ENCODE measurements at places on chromosomes 7 and 10.

DNA sequence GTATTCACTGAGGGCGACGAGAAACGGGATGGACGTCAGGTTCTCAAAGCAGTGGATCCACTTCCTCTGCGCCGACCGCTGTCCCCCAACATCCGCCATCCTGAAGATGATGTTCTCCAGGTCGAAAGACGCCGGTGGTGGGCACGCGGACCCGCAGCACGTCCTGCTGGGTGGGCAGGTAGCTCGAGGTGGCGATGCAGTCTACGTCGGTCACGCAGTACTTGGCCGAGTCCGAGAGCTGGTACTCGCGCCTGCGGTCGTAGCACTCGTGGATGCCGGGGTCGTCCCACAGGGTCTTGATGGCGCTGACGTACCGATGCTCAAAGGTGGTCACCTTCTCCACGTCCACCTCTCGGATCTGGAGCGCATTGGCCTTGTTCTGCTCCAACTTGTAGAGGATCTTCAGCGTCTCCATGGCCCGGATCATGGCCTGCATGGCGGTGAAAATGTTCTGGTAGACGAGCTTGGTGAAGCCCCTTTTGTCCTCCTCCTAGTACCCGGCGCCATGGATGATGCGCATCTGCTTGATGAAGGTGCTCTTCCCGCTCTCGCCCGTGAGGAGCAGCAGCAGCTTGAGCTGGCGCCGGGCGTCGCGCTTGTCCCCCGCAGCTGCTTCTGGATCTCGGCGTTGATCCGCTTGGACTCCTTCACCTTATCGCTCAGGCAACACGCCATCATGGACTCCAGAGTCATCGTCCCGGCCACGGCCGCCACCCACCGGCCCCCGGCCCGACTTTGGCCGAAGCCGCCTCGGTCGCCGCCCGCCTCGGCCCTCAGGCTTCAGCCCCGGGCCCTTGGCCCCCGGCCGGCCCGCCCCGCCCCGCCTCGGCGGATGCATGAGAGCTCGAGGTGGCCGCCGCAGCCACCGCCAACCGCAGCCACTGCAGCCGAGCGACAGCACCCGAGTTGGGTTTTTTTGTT, 122.9 kb upstream of the KCTD7 start:
- no peak for DNase-seq

DNA sequence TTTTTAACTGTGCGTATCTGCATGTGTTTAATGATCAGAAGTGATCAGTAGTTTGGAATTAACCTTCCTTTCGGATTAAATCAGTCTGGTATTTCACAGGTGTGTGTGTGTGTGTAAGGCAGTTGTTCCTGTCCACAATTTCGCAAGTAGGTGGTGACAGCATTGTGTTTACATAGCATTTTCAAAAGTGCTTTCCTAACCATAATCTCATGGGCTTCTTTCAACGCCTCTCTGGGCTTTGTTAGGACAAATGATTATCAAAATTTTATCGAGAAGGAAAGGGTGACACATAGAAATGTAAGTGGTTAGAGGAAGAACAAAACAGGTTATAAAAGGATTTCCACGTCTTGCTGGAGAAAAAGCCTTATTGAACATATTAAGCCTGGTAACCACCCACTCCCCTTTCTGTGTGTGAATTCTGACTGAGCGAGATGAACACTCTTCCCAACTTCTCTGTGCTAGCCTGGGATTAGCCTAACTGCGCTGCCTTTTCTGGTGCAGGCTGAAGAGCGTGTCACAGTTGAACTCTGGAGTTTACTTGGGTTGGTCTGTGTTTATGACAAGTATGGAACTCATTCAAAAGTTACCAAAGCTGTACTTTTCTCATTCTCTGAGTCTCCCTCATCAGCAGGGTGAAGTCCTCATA, 292.3 kb upstream of the PITRM1 start:
- no peak for DNase-seq

GRCh38 chr7:37817996-37818720, 30.2 kb upstream of the NME8 start:
- DNase-seq = no peak

- DNase-seq = no peak
Measured at GRCh38 chr10:114634609-114634979, 23.5 kb downstream of the ABLIM1 start.

DNA sequence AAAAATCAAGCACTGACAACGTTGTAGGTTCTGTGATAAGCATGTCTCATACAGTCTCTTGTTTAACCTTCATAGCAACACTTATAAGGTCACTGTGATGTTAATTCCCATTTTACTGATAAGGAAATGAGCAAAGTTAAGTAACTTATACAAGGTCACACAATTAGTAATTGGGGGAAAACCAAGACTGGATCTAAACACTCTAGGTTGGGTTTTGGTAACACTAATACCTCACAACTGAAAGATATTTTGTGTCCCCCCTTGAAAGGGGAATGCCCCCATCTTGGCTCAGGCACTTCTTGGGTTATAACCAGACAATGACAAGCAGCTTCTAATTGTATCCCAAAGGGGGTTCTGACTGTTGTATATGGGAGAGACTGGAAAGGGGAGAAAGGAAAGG, 36.0 kb upstream of the ABCB4 start:
- DNase-seq = no peak

- DNase-seq = no peak
Measured at GRCh38 chr10:49394933-49395740, 752 bp downstream of the DRGX start.

DNA sequence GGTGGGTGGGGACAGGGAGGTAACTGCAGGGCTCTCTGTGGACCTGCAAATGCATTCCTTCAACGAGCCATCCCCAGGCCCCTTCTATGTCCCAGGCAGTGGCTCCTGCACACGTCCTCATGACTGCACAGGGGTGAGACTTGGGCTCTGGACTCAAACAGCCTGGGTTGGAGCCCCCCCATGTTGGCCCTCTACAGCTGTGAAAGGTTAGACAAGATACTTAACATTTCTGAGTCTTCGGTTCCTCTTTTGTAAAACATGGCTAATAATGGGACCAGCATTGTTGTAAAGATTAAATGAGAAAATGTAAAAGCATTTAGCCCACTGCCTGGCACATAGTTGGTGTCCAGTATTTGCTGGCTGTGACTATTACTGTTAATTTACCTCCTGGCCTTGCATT, 41.8 kb downstream of the CHST3 start:
- DNase-seq = no peak

DNA sequence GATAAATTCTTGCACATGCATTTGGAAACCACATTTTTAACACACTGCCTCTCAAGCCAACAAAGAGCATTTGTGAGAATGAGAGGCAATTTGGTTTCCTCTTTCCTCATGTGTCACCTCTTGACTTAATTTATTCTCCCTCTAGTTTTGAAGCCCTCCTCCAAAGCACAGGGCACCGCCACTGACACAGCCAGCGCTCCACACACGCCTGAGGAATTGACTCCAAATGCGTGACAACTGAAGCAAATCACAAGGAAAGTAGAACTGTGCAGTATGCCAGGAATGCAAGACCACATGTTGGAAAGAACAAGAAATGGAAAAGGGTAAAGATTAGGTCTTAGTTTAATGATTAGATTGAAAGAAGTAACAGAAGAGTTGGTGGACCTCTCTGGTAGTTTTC, 173.3 kb downstream of the LSM5 start:
- DNase-seq = no peak

- DNase-seq = no peak
Measured at GRCh38 chr7:78406531-78406930, 608.0 kb downstream of the PHTF2 start.

Data from esophagus squamous epithelium (tissue), 5 donors.